Fibroblast of upper back skin (primary cell): ENCODE measurements at places on chromosomes 12 and 14.
A peak's percentile ranks its signal among the peaks of the same experiment; 100 is the strongest.

DNA sequence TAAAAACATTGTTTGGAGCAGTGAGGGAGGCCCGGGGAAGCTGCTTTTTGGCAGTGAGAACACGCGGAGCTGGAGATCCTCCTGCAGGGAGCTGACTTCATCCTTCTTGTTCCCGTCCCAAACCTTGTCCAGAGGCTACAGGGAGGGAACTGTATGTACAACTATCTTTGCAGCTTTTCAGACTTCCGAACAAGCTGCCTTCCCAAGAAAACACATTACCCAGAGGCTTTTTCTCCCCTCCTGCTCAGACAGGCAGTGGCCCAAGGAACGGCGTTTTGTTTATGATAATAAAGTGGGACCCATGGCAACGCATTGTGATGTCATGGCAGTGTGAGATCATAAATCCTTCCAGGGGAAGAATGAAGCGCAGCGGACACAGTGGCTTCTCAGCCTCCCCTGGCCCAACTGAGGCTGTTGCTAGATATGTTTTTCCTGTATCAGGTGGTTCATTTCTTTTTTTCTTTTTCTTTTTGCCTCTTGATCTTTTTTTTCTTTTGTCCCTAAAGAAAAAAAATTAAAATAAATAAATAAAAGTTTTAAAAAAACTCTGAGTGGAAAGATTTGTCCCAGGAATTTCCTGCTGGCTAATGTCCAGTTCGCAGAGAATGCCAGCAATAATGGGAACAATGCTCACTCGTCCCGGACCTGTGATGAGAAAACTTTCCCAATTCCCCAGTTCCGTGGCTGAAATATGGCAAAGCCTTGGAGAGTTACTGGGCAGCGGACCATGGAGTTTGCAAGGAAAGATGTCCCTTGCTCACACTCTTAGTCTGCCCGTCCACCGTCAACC, 103.4 kb upstream of the MAP1LC3B2 start:
- DNase-seq = peak; percentile 91

- DNase-seq = peak; percentile 34
These were observed 154.4 kb downstream of the CALM1 start for GRCh38 chr14:90551070-90551704.

DNA sequence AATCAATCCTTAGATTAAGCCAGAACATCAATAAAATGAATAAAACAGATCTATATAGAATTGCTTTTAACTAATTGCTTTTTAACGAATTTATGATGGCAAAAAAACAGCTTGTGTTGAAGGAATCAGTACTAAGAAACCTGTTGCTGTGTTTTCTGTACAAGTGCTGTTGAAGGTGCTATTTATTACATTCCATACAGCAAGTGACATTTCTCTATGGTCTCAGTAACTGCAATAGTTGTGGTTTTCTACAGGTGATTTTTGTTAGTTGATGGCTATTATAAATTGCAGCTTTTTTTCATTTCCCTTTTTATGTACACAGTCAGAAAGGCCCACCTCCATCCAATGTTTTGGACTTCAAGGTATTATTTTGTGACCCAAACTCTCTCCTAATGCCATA, 56.6 kb downstream of the SLC2A13 start:
- DNase-seq = no peak

DNA sequence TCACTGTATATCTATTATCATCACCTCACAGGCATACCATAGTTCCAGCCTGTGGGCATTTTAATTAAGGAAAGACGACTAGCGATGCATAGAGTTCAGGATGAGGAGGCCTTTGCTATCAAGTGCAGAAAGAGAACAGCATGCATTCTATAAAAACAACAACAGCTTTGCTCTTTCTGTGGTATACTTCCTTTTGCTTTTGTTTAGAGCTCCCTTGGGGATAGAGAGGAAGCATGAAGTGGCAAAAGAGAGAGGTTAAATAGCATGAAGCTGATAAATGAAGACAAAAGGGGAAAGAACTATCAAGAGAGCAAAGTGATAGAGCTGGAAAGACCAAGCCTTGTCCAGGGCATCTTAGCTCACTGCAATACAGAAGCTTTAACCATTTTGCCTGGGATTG, 23.5 kb downstream of the IFNG-AS1 start:
- no peak for DNase-seq

GRCh38 chr12:3207175-3207574, 130.0 kb downstream of the TSPAN9 start:
- DNase-seq = no peak

DNA sequence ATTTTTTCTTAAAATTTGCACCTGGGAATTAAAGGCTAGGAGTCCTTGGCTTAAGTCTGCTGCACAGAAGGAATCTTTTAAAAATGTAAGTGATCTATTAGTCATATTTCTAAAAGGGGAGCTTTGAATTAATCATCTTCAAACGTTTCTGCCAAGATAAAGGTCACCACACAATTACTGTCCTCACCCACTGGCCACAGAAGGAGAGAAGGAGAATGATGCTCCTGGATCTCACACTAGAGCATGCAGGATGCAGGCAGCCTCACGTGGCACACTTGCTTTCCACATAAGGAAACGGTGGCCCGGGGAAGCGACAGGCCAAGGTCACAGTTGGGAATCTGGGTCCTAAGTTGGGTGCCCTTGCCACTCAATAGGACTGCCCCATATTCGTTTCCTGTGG, 16.9 kb downstream of the PLEKHG7 start:
- peak; percentile 44 for DNase-seq

- DNase-seq = peak; percentile 94
These were observed 15.4 kb upstream of the NIN start for GRCh38 chr14:50846226-50846880.

DNA sequence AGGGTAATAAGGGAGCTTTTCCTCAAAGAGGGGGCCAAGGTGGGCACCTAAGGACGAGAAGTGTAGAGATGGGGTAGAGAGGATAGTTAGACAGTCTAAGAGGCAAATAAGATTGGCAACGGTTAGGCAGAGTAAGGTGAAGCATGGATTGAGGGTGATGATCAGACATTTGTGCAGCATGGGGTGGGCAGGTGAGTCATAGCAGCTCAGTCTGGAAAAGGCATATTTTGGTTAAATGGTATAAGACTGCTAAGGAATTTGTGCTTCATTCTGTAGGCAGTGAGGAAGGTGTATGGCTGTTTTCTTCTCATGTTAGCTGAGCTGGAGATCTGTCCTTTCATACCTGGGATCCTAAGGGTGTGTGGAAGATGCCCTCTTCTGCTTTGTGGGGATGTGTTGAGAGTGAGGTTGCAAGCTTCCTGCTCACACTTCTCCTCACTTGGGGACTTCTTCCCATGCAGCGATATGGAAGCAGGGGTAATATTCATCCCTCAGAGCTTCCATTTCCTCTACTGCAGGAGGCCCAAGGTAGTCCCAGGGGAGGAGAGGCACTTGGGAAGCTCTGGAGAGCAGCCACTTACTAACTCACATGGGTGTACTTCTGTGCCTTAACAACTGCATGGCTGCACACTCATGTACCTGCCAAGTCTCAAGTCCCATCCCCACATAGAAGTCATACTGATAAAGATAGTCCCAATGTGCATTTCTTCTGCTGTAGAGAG, 28.9 kb downstream of the GSG1 start:
- DNase-seq = peak; percentile 46

GRCh38 chr12:27148373-27148772, 66.0 kb upstream of the C12orf71 start:
- DNase-seq = no peak

DNA sequence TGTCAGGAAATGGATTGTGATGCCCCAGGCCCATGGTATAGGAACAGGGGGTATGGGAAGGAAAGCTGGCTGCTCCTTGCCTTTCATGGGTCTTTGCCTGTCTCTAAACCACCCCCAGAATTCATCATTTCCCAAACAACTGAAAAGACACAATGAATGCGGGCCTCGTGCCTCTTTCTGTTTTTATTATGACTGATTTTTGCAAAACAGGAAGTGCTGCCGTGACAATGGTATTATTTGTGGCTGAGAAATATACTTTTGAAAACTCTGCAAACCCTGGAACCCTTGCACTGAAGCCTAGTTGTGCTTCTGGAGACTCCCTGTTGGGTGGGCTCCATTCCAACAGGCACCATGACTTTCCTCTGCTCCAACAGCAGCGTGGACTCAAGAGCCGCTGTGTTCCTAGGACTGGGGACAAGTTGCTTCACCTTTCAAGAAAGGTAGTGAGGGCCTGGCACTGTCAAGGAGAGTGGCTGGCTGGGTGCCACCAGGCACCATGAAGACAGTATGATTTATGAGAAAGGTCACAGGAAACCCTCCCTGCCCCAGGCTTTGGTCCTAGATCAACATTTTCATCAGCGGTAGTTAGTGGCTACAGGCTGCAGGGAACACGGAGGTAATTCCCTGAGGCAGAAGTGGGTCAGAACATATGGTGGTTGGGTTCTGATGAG, 4.8 kb upstream of the DGLUCY start:
- no peak for DNase-seq

DNA sequence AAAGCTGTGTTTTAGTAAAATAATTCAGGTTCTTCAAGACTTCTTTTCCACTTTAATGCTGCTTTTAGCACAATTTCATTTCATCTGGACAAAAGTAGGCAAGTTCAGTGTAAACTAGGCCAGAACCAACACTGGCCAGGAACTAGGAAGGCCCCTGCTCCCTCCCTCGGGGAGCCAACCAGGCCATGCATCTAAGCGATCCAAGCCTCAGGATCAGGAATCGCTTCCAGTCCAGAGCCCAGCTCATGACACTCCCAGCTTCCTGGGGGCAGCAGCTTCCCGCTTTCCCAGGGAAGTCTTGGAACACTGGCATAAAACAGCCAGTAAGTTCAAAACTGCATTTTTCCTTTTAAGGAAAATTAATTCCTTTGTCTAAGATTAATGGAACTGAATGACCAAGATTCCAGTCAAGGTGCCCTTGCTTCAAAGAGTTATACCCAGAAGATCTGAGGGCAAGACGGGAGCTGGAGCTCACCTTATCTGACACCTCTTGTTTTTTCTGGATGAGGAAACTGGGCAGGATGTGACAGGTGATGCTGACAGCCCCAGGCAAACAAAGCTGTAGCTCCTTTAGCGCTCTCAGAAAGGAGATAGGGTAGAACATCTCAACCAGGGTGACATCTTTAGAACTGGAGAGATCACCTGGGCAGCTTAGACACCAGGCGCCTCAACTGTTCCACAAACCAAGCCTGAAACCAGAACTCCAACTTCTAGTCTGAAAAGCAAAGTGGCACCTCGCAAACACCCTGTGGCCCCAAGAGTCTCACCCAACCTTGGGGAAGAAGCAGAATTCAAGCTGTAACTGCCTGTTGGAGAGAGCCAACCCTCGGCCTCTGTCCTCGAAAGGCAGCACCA, 61.4 kb upstream of the PNMA1 start:
- no peak for DNase-seq

- no peak for DNase-seq
These were observed 13.7 kb downstream of the APPL2 start for GRCh38 chr12:105222284-105222655.

- no peak for DNase-seq
These were observed 464.8 kb downstream of the RAD51B start for GRCh38 chr14:68284333-68284732.

DNA sequence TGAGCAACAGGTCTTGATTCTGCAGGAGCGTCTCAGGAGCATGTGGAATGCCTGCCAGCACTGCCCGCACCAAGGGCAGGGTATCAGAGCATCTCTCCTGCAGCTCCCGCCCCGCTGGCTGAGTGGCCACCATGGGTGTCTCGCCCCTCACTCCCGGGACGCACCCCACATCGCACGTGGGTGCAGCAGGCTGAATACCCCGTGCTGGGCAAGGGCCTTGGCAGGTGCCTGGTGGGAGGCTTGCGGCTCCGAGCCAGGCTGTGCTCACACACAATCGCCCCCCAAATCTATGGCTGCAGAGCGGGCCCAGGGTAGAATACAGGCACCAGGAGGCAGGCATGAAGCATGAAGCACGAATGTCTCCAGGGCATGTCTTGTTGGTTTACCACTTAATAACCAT, 103.9 kb upstream of the TMEM132D start:
- DNase-seq = no peak

GRCh38 chr14:51547260-51547659, 104.5 kb upstream of the FRMD6 start:
- peak; percentile 99 for DNase-seq

GRCh38 chr12:95721320-95721719, 69.2 kb downstream of the NTN4 start:
- no peak for DNase-seq

- peak; percentile 88 for DNase-seq
These were observed 34.2 kb downstream of the RTRAF start for GRCh38 chr14:52023518-52023917.

DNA sequence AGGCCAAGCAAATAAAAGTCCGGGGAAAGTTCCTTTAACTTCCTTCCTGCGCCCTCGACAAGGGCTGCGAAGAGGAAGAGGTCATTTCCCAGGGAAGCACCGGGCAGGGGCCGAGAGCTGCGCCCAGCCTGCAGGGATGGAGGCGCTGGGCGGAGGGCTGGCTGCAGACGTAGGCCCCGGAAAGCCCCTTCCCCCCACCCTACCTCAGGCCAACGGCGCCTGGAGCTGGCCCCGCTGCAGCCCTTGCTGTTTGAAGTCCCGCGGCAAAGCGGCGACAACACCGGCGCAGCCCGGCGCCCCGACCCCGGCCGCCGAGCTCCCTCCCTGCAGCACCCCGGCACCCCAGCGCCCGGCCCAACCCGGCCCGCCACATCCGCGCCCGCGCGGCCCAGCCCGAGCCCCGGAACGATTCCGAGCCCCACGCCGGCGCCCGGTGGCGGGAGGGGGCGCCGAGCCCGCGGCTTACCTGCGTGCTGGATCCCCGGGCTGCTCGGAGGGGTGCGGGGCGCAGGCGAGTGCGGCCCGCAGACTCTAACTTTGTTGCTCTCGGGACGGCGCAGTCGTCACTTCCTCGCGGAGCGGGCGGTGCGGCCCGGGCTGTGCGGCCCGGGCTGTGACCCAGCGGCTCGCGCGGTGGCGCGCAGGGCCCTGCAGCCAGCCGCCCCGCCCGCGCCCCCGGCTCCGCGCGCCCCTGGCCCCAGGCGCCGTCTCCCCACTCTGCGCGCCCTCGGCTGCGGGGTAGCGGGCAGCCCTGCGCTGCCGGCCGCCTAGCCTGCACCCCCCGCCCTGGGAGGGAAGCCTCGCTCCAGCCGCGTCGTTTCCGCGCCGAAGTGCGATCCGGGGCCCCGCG, 64.8 kb upstream of the PTGR2 start:
- DNase-seq = peak; percentile 46

DNA sequence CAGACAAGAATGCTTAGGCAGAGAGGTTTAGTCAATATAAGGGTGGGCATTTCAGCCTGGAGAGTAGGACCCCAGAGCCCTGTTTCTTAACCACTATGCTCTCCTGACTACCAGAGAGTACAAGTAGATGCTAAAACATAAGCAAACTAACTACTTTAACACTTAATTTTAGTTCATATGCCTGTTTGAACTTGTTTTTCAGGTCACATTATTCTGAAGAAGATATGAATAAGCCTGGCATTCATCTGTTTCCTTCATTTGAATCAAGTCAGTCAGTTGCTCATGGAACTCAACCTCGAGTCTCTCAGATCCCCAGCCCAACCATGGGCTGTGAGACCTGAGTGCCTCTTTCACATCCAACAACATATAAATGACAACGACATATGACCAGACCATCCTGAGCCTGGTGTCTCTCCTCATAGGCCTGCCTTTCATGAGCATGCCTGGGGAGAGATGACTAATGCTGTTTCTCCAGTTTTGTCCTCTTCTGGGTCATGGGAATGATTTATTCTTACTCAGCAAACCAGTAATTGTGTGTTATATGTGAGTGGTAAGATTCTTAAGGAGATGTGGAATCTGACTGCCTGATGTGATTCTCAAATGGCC, 251.1 kb upstream of the BTG1 start:
- DNase-seq = peak; percentile 74
